ENCODE measurements at places on chromosomes 12 and 14. TPM values are rescaled to one million over a fixed set of nuclear protein-coding genes. Genes with fewer than 3 reads are reported as not detected.

DNA sequence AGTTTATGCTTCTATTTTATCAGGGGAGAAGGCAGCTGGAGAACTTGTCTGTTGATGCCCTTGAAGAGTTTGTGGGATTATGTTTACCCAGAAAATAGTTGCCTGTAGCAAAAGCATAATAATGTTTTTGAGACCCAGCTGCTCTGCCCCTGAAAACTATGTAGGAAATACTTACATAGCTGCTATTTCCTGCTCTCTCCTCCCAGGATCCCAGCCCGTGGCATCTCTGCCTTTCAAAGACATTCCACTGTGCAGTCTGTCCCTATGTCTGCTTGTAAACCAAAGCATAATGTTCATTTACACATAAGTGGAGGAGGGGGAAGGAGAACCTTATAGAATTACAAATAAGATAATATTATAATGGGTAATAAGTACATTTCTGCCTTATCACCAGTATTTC is 198.7 kb downstream of the SYT1 start:
- DNase-seq, result peak; percentile 22

- DNase-seq, result peak; percentile 14
Observed at GRCh38 chr12:27434673-27435565, 11.6 kb upstream of the SMCO2 start.

DNA sequence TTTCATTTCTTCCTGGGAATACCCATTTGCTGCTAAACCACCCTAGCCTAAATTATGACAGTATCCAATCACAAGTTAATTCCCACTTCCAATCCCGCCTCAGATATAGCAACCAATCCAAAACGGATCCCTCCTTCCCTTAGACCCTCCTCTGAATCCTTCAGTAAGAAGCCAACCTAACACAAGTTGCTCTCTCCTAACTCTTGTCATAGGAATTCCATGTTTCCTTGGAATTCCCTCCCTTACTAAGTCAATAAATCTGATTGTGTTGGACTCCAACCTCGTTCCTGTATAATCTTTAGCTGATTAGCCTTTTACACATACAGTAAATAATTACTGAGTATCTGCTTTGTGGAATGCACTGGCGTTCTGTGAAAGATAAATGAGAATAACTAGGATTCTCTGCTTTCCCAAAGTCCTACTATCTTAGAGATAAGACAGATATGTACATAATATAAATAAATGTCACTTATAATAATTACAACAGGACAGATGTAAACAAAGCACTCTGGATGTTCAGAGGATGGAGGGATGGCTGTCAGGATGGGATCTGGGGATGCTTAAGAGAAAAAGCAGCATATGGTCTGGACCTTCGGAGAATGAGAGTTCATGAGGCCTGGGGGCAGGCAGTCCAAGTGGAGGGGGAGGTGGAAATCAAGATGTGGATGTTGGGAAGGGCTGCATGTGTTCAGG is 185.8 kb upstream of the SOX5 start:
- no peak for DNase-seq

DNA sequence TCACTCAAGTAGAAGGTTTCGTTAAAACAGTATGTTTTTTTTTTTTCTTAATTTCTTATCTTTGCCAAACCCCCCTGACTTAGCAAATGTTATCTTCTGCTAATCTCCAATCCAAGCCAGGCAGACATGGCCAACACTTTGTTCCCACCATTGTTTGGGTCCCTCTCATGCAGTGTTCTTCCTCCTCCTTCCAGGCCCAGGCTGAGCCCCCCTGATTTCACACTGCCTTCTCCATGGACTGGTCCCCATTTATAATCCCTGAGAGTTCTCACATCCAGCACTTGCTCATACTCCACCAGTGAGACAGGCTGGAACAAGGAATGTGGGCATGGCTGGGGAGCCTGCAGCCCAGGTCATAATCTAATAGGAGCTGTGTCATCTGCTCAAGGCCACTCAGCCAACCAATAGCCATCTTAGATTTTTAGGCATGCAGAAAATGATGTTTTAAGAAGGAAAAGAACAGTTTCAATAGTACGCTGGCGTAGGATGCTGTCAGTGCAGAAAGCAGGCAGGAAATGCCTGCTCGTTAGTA is 238.4 kb upstream of the CCDC196 start:
- peak; percentile 5 for DNase-seq

DNA sequence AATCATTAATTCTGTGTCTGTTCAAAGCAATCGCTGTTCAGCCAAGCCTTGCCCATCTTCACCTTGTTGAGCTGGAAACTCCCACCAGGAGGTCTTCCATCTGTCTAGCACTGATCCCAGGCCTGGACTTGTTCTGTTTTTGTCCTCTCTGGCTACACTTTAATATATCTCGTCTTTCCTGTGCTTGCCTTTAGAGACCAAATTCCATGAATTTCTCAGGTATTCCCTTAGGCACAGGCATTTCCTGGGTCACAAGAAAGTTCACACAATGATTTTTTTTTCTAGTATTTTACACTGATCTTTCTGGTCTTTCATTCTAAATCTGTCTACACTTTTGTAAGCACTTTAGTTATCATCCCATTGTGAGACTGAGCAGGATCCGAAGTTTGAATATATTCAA is 116.4 kb upstream of the CCND2 start:
- no peak for DNase-seq

DNA sequence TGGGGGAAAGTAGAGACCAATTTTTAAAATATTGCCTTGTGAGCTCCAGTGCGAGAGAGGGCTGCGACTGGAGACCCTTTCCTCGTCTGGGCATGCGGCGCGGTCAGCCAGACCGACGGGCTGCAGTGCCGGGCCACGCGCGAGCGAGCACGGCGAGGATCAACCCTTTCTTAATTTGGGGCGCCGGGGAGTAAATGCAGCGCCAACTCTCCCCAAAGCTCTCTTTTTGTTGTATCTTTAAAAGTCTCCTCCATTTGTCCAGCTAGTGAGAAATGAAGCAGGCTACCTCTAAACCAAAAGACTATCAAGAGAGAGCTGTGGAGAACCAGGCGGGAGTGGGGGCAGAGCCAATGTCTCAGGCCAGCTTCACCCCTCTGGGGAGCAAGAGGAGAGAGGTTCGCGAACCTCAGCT is 1.4 kb downstream of the SIX1 start:
- no peak for DNase-seq

GRCh38 chr14:22721213-22721612 is 45.3 kb upstream of the OXA1L start:
- DNase-seq, result no peak

DNA sequence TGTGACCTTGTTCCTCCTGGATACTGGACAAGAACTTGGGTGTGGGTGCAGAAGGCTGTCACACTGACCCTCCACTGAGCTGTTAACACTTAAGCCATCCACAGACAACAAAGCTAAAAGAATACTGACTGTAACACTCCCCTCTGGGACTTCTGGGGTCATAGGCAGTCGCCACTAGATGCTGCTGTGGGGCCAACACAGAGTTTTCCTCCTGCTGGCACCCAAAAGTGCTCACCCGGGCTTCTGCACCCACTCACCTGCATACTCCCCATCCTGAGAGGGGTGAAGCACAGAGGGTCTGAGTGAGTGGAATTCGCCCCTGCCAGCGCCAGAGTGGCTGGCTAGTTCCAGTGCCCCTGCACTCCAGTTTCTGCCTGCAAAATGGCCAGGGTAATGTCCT is 422.4 kb upstream of the LMO3 start:
- DNase-seq, result no peak

Gene SERPINA5
- not detected for total RNA-seq

Gene TNFAIP2
- total RNA-seq, result 44.5 TPM
